ENCODE measurements at places on chromosomes 5 and 9. TPM values are rescaled to one million over a fixed set of nuclear protein-coding genes. Genes with fewer than 3 reads are reported as not detected.
A peak's percentile ranks its signal among the peaks of the same experiment; 100 is the strongest.

The FCN2 gene
- not detected for total RNA-seq

The ORM2 gene
- total RNA-seq, result 0.59 TPM

The LURAP1L gene
- 0.66 TPM for total RNA-seq

DNA sequence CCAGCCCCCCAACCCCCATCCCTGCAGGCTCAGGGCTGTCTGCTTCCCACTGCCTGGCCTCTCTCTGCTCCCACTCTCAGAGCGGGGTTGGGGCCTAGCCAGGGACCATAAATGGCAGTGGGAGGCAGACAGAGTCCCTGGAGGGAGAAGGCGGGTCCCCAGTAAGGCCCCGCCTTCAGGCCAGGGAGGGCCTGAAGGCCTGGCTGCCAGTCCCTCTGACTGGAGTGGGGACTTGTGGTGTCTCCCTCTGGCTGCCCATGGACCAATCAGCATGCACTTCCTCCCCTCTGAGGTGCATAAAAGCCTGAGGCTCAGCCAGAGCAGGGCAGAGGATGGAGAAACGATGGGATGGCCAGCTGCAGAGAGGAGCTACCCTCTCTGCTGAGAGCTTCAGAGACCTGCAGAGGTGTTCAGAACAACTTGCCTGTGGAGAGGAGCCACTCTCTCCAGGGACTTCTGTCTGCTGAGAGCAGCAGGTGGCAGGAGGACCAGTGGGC lies 2.7 kb upstream of the BTNL9 start:
- peak; percentile 76 for DNase-seq

DNA sequence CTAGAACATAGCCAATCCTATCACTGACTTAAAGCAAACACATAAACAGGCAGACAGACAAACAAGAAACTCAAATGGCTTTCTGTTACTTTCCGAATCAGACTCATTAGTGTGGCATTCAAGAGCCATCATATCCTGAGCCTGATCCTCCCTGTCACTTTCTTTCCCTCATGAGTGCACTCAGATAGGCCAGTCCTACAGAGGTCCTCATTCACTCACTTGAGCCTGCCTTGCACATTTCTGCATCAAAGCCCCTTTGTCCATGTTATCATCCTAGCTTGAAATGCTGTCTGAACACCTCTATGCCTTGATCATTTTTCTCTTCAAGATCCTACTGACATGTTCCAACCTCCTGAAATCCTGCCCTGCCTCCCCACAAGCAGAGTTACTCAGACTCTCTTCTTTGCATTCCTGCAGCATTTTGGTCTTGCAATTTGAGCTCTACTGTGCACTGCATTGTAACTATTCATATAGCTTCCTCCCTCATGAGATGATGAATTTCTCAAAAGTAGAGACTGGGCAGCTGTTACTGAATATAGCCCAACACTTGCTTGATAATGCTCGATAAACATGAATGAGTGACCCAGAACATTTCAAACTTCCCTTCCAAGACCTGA lies 126.9 kb downstream of the PALM2AKAP2 start:
- DNase-seq, result no peak

- peak; percentile 49 for DNase-seq
Observed at GRCh38 chr5:154118893-154119336, 71.6 kb upstream of the GALNT10 start.

DNA sequence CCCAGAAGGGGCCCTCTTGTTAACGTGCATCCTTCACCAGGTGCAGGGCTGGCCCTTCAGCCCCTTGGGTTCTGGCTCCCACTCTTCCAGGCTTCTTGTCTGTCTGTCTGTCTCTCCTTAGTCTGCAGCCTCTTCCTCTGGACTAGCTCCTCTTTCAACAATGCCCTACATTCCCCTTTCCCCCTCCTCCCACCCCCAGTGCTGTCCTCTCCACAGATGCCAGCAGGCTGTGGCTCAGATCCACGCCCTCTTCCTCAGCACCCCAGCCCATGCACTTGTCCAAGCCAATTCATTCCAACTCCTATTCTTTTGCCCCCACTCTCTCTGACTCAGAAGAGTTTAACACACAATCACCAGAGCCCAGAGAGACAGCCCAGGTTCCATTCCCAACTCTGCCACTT lies 45.2 kb upstream of the ALDH1B1 start:
- DNase-seq, result peak; percentile 66

DNA sequence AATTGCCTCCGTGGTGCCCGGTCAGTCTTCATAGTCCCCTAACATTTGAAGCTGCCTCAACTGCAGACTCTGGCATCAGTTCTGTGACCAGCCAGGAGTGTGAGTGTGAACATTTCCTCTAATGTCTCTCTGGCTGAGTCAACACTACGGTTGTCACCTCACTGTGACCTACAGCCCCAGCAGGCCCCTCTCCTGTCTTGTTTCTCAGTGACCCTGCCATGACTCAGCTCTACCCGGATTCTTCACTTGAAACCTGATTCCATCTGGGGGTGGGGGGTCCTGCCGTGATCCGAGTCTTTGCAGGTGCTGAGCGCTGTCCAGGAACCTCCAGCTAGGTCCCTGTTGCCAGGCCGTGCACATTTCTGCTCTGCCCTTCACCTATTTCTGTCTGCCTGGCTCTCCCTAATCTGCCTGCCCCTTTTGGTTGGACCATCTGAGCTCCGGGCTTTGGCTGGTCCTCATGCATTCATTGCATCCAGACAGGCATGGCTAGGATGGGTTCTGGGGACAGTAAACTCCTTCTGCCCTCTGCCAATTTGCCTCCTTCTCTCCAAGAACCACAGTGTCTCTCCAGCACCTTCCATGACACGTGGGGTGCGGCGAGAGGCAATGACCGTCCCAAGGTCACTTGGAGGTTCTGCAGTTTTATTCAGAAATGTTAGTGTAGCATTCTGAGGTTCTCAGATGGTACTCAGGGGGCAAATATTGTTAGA lies 24.2 kb downstream of the STC2 start:
- DNase-seq, result peak; percentile 90

DNA sequence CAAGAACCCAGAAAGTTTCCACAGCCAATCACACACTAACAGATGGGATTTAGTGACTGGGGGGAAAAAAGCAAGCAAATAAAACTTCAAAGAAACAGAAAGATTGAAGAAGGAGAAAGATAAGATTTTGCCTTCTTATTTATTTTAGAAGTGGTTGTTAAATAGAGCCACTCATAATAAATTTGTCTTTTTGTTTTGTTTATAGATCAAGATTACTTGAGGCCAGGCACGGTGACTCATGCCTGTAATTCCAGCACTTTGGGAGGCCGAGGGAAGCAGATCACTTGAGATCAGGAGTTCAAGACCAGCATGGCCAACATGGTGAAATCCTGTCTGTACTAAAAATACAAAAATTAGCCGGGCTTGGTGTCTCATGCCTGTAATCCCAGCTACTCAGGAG lies 94.9 kb upstream of the RANBP3L start:
- DNase-seq, result no peak

- no peak for DNase-seq
Observed at GRCh38 chr5:4255441-4255840, 659.8 kb downstream of the IRX1 start.
